Epithelial cell of proximal tubule (primary cell): ENCODE measurements at places on chromosomes 6 and 20.

- DNase-seq, result no peak
Observed at GRCh38 chr6:26216886-26217713, 129.9 kb downstream of the HFE start.

DNA sequence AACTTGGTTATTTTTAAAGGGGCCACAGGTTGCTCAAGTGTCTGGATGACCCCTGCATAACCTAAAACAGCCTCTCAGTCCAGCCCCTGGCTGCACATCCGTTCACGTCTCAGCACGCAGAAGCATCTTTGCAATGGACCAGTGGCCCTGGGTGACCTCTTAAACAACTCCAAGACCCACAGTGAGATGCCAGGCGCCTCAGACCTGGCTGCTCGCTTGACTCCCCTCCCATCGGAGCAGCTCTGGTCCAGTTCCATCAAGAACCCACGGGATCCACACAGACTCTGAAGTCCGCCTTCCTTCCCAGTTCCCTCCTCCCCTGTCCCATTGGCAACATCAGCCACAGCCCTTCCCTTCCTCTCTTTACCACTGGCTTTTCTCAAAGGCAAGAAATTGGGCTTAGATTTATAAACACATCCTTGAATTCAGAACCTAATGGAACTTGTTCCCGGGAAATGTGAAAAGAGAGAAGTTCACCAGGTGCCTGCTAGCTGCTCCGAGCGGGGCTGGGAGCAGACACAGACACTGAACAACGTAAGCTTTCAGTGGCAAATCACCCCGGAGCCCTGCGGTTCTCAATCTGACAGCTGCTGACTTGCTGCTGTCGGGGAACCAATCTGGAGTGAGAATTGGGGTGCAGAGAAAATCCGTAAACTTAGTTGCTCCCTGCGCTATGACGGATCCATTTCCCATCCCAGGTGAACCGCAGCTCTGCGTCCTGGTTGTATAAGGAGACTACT, 39.6 kb upstream of the MPC1 start:
- DNase-seq, result no peak

GRCh38 chr6:108671790-108672189, 111.1 kb downstream of the FOXO3 start:
- no peak for DNase-seq

GRCh38 chr20:41889126-41889843, 271.1 kb upstream of the CHD6 start:
- DNase-seq, result no peak

DNA sequence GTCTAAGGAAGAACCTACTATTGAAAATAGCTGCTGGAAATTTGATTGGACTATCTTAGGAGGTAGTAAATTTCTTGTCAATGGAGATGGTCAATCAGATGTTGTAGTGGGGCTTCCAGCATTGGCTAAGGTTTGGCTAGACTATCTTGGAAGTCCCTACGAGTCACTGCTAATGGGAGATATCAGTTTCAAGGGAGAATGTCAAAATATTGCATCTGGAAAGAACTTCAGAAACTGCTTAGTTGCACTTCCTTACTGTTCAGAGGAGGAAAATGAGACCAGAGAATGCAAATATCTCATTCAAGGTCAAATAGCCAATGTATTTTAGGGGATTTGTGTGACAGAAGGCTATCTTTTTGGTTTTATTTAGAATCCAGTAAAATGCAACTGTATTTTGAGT, 53.5 kb upstream of the CCN2 start:
- no peak for DNase-seq

DNA sequence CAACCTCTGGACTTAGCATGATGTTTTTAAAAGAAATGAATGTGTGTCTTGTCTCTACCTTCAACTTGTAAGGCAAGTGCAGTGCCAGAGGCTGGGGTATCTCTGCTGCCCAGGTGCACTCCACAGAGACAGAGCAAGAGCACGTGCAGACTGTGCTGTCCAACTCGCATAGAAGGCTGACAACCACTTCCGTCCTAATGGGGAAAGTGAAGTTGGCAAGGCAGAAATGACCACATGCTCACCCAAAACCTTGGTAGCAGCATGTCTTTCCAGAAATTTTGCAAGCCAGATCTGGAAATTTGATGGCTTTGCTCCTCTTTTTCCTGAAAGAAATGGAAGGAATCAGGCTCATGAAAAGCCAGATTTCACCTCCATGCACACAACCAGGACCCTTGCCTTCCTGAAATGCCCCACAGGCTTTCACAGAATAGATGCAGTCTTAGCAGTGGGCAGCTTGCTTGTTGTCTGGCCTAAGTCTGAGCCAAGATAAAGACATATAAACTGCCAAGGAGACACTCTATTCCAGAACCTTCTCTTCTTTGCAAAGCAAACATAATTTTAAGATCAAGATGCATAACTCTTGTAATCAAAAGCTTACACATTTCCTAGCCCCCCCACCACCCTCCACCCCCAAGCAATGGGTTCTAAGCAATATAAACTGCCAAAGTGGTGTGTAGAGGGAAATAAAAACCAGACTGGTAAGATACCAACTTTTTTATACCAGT, 26.8 kb downstream of the SLC22A3 start:
- DNase-seq, result no peak

GRCh38 chr6:27503436-27504030, 30.6 kb upstream of the ZNF184 start:
- peak; percentile 39 for DNase-seq

GRCh38 chr6:116459927-116460326, 1.2 kb upstream of the CALHM6 start:
- no peak for DNase-seq

- no peak for DNase-seq
Observed at GRCh38 chr6:143236151-143236798, 175.6 kb downstream of the AIG1 start.

GRCh38 chr6:158124288-158124687, 43.8 kb downstream of the SERAC1 start:
- DNase-seq, result no peak

- no peak for DNase-seq
Observed at GRCh38 chr6:166758136-166758704, 131.2 kb upstream of the RPS6KA2 start.

DNA sequence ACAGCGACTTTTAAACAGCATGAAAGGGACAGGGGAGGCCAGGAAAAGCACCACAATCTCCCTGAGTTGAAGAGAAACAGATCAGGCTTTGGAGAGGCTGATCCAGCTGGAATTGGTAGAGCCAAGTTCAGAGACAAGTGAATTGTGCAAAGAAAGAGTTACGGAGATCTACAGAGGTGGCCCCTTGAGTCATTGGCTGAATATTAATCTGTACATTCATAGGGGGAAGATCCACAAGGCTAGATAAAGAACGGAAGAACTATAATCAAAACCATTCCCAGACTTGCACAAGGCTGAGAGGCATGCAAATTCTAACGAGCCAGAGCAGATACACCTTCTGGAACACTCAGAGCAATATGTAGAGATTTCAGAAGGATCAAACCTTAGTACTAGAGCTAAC, 14.2 kb upstream of the FOXQ1 start:
- no peak for DNase-seq

- DNase-seq, result no peak
Observed at GRCh38 chr6:133693565-133693964, 195.3 kb upstream of the TCF21 start.

- DNase-seq, result no peak
Observed at GRCh38 chr20:38139977-38140753, 24.9 kb downstream of the TGM2 start.

GRCh38 chr6:30213957-30214656, 901 bp upstream of the TRIM26 start:
- DNase-seq, result no peak

- no peak for DNase-seq
Observed at GRCh38 chr6:118724211-118724610, 72.8 kb upstream of the CEP85L start.

GRCh38 chr6:18359237-18359885, 27.8 kb upstream of the RNF144B start:
- no peak for DNase-seq

GRCh38 chr6:100342830-100343229, 121.9 kb downstream of the SIM1 start:
- no peak for DNase-seq

GRCh38 chr20:57657535-57658446, 37.6 kb upstream of the ZBP1 start:
- DNase-seq, result no peak

DNA sequence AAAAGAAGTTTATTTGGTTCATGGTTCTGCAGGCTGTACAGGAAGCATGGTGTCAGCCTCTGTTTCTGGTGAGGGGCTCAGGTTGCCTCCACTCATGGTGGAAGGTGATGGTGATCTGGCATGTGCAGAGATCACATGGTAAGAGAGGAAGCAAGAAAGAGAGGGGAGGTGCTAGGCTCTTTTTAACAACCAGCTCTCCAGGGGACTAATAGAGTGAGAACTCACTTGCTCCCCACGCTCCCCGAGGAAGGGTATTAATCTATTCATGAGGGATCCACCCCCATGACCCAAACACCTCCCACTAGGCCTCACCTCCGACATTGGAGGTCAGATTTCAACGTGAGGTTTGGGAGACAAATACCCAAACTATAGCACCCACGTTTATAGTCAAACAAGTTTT, 4.0 kb upstream of the GJB7 start:
- DNase-seq, result no peak

DNA sequence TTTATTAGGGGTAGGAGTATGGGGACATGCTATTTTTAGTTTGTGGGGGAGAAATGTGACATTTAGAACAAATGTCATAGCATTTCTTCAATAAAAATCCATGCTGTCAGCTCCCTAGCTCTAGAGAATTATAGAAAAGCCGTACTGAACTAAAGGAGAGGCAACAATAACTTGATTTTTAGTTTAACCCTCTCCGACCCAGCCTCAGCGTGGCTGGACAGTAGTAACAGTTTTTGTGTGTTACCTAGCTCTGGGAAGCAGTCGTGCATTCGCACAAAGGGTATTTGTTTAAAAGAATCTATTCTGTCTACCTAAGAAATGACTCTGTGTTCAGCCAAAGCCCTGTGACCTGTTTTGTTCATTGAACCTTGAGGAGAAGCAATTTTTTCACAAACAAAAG, 442.4 kb upstream of the SOX4 start:
- DNase-seq, result no peak

- no peak for DNase-seq
Observed at GRCh38 chr6:144886682-144887081, 601.5 kb downstream of the UTRN start.

DNA sequence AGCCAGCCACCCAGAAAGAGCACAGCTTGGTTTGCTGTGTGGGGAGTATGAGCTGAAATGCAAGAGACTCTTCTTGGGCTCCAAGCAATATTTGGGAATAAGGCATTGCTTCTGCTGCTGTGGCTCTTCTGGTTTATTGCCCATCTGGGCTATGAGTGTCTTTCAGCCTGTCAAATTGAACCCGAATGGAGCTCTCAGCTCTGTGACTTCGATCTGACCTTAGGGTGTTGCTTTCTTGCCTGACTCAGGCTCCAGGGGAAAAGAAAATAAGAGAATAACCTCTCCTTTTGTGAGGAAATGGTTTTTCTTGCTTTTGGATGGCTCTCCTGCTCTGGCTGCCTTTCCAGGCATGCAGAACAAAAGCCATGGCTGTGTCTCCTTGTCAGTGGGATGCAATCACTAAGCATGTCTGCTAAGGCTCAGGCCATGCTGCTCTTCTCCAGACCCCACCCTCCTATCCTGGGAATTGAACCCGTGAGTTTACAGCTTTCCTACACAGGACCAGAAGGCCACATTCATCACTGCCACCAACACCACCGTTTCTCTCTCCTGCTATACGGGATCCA, 169.4 kb upstream of the JAG1 start:
- no peak for DNase-seq
